ENCODE measurements at places on chromosomes 16 and 17.

- DNase-seq: no peak
Measured at GRCh38 chr17:43905985-43906852, 1.1 kb downstream of the MPP2 start.

DNA sequence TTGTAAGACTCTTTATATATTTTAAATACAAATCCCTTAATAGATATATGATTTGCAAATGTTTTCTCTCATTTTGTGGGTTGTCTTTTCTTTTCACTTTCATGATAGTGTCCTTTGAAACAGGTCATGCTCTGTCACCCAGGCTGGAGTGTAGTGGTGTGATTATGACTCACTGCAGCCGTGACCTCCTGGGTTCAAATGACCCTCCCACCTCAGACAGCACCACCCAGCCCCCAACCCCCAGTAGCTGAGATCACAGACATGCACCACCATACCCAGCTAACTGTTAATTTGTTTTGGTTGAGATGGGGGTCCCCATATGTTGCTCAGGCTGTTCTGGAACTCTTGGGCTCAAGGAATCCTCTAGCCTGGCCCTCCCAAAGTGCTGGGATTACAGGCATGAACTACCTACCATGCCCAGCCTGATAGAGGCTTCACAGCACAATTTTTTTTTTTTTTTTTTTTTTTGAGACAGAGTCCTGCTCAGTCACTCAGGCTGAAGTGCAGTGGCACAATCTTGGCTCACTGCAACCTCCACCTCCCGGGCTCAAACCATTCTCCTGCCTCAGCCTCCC, 18.5 kb upstream of the TMIGD1 start:
- DNase-seq: no peak

- DNase-seq: no peak
Measured at GRCh38 chr17:59405944-59406705, 74.7 kb downstream of the YPEL2 start.

GRCh38 chr16:53973021-53973420, 269.1 kb downstream of the FTO start:
- DNase-seq: no peak

DNA sequence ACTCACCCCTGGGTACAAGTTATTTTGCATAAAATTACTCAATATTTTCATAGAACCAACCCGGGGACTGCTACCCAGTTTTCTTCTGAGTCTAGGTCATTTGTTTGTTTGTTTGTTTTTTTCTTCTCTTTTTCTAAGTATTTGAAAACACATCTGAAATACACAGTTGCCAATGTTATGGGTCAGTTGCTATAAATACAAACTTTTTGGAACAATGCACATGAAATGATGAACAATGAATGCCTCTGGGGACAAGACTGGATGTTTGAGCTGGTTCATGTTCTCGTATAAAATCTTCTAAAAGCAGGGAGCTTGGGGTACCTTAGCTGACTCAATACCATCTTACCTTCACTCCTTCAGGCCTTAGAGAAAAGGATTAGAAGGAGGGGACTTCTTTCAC, 30.5 kb downstream of the TMEM238L start:
- no peak for DNase-seq

DNA sequence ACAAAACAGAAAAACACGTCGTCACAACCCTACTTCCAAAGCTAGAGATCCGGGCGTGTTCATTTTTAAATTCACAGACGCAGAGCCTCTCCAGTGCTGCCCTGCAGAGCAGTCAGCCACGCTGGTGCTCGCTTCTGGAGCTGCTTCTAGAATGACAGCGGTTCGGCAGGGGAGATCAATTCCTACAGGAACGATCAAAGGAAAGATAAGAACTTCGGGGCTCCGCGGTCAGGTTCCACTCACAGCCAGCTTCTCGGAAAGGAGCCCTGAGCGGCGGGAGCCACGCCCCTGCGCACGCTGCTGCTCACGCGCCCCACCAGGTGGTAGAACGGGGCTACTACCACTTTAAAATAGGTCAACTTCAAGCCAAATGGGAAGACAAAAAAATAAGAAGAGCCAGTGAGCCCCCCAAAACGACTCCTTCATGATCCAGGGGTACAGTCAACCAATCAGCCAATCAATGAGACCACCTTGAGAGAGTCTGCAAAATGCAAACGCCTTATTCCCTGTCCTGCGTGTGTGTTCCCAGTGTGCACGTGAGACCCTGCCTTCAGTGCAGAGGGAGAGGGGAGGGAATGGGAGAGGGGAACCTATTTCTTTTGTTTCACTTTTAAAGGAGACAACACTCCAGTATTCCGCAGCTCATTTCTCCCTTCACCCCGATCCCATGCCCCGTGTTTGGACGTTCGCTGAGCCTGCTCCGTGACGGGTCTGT, 209.7 kb downstream of the RBFOX3 start:
- peak; percentile 40 for DNase-seq

GRCh38 chr17:2798678-2799077, 2.4 kb downstream of the RAP1GAP2 start:
- DNase-seq: no peak

DNA sequence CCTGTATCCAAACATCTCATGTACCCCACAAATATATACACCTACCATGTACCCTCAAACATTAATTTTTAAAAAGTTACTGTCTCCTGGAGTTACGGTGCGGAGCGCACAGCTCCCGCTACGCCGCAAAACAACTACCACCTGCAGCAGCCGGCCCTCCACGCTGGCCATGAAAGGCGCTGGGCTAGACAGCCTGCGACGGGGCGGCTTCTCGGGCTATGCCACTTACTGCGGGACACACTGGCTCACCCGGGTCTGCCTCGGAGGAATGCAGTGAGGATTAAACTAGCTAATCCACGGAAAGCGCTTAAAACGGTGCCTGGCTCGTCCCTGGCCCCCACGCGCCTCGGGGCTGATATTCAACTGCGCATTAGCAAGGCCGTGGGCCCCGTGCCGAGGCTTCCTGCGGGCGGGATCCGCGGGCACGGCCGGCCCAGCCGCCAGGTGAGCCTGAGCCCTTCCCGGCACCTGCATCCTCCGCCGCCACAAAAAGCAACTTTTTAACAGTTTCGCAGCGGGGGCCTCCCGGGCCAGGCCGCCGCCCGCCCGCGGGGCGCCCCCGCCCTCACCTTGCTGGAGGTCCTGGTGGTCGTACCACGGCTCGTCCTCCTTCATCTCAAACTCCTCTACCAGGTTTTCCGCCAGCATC, 633 bp downstream of the CDR2 start:
- DNase-seq: no peak

DNA sequence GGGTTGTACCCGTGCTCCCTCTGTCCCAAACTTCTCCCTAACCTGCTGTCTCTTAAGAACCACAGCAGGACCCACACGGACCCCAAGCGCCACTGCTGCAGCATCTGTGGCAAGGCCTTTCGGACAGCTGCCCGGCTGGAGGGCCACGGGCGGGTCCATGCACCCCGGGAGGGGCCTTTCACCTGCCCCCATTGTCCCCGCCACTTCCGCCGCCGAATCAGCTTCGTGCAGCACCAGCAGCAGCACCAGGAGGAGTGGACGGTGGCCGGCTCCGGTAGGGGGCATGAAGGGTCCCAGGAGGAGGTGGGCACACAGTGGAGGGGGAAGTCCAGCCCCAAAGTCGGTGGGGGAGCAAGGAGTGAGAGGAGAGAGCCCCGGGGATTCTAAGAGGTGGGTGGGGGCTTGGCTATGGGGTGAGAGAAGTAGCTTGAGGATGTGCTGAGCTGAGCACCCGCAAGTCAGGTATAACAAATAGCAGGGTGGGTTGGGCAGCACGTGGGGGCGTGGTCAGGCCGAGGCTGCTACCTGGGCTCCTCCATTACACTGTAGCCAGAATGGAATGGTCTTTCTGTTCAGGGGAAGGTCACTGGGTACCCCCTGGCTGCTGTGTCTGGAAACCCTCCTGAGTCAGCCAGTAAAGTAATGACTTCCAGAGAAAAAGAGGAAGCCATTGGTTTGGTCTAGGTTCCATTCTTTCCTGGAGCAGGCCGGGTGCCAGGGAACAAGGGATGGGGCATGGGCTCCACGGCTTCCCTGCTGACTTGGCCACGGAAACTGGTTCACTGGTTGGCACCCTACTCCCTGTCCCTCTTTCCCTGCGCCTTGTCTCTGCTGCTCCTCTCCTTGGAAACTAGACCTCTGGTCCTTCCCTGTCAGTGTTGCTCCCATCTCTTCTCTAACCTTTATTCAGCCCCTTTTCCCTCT, 7.1 kb downstream of the PRSS53 start:
- no peak for DNase-seq

- DNase-seq: no peak
Measured at GRCh38 chr17:12507026-12507595, 158.6 kb upstream of the MYOCD start.

DNA sequence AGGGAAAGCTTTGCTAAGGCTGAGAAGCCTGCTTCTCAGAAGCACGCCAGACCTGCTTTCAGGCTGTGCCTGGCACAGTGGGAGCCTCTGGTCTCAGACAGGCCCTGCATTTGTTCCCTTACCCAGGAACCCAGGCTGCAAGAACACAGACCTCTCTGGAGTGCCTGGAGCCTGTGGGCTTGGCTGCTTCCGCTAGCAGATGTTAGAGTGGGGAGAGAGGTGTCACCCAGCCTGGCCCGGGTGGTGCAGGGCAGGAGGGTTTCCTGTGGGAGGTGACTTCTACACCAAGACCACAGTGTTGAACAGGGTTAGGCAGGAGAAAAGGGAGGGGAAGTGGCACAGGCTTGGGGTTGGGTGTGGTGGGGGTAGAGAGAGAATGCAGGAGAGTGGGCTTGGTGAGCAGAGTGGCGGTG, 35.8 kb upstream of the ADGRG1 start:
- peak; percentile 63 for DNase-seq

DNA sequence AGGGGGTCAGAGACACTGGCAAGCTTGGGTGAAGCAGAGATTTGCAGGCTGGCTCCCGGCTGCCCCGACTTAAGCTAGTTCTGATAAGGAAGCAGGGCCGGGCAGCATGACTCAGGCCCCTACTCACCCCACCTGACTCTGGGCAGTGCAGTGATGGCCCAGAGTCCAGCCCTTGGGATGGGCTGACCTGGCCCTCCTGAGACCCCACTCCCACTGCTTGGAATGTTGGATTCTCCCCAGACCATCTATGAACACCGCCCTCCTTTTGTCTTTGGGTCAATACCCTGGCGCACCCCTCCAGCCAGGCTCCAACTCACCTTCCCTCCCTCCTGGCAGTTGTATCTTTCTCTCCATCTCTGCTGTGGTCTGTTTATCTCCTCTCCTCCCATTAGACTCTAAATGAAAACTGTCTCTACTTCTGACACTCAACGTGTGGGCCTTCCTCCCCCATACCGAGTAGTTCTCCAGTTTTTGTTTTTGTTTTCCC, 21.0 kb downstream of the LGALS3BP start:
- no peak for DNase-seq

DNA sequence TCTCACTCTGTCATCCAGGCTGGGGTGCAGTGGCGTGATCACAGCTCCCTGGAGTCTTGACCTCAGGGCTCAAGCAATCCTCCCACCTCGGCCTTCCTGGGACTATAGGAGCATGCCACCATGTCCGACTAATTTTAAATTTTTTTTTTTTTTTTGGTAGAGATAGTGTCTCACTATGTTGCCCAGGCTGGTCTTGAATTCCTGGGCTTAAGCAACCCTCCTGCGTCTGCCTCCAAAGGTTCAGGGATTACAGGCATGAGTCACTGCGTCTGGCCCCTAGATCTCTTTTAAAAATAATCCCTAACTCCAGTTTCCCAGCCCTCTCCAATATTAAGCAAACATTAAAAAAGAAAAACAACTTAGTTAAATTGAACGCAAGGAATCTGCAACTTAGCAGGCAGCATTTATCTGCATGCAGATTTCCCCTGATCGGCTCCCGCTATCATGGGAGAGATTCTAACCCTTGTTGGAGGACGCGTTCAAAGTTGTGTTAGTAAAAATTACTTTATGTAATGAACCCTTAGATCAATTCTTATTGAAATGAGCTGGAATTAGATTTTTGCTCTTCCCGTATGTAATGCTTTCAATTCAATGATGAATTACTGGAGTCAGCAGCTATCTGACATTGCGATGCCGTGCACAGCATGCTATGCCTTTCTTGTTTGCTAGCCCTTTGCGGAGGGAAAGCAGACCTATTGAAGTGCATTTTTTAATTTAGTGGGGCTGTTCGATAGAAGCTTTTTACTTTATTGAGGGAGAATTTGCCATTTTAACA, 171.7 kb downstream of the HAPSTR1 start:
- DNase-seq: no peak

GRCh38 chr17:64354824-64355535, 35.7 kb downstream of the PECAM1 start:
- DNase-seq: no peak

DNA sequence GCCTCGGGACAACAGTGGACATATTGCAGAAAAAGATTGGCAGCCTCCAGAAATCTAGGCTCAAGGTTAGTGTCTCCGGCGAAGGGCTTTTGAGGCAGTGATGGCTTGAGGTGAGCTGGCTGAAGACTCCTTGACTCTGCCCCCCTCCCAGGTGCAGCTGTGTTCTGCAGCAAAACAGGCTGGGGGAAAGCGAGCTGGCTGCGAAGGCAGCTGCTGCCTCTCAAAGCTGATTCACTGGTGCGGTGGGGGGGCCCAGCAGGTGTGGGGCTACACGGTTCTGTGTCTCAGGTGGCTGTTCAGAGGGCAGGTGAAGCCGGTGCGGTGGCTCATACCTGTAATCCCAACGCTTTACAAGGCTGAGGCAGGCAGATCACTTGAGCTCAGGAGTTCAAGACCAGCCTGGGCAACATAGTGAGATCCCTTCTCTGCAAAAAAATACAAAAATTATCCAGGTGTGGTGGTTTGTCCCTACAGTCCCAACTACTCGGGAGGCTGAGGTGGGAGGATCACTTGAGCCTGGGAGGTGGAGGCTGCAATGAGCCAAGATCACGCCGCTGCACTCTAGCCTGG, 22.9 kb downstream of the C16orf96 start:
- no peak for DNase-seq

DNA sequence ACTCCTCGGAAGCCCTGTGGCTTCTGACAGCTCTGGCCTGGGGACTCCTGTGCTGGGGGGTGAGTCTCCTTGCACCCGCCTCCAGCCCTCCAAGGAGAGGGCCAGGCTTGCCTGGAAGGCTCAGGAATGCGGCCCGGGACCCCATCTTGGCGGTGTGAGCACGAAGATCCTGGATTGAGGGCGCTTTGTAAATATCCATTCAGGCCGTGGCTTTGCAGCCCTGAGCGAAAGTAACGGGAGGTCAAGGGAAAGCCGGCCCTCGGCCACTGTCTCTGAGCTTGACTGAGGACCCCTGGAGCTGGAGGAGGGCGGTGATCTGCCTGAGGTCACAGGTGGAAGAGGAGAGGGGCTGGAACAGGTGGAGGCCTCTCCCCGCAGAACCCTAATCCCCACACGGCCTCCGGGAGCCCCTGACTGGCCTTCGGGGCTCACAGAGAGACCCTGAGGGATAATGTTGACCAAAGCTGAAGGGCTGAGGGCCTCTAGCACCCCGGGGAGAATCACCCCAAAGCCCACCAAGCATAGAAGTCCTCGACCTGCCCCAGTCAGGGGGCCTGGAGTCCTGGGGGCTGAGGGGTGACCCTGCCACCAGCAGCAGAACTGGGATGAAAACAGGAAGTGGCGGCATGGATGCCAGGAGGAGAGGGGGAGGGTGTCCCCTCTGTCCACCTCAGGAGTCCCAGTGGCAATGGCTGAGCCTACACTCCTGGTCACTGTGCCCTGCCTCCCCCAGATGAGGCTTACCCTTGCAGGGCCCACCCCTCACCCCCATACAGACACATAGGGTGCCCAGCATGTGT, 8.3 kb upstream of the RASD1 start:
- no peak for DNase-seq

GRCh38 chr16:50747207-50747956, 5.5 kb downstream of the CYLD start:
- no peak for DNase-seq
